NCI-H1092 (cell line): ENCODE measurements at places on chromosomes 3 and 15.

- no peak for DNase-seq
Observed at GRCh38 chr3:39415983-39416382, 9.5 kb downstream of the RPSA start.

DNA sequence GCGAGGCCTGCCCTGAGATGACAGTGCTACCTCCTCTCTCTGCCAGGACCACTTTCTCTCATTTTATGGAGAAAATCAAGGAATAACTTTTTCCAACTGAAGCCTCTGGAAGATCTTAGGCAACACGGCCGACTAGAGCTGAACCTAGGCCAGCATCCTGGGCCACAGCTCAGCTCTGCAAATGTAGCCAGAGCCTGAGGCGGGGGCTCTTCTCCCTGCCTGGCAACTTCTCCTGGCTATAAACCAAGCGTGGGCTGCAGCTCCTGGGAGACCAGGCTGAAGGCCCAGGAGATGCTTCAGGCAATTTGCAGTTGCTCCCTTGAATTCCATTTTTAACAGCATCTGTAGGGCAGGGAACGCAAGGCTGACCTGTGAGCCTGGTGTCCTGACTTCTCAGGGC, 74.9 kb downstream of the CEMIP start:
- no peak for DNase-seq

DNA sequence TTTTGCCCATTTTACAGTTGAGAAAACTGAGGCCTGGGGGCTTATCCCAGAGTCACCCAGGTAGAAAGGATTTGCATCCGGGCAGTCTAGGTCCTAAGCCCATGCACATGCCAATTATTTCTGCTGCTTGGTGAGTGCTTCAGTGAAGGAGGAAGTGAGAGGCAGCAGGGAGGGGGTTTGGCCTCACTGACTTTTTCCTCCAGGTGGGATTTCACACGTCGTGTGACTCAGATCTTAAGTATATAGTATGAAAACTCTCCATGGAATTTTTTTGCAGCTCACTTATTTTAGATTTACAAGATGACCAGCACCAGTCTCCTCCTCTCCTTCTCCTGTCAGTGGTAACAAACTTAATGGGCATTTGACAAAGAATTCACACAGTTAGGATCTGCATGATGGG, 4.6 kb downstream of the ITGA11 start:
- DNase-seq, result no peak

- DNase-seq, result no peak
Observed at GRCh38 chr15:61025781-61026180, 203.3 kb downstream of the RORA start.

- no peak for DNase-seq
Observed at GRCh38 chr3:99418209-99418635, 220.2 kb upstream of the COL8A1 start.

- DNase-seq, result no peak
Observed at GRCh38 chr15:65646486-65646885, 24.7 kb downstream of the SLC24A1 start.

- DNase-seq, result no peak
Observed at GRCh38 chr15:78146425-78147154, 2.6 kb upstream of the IDH3A start.

GRCh38 chr3:154729741-154730140, 299.8 kb upstream of the GPR149 start:
- no peak for DNase-seq

DNA sequence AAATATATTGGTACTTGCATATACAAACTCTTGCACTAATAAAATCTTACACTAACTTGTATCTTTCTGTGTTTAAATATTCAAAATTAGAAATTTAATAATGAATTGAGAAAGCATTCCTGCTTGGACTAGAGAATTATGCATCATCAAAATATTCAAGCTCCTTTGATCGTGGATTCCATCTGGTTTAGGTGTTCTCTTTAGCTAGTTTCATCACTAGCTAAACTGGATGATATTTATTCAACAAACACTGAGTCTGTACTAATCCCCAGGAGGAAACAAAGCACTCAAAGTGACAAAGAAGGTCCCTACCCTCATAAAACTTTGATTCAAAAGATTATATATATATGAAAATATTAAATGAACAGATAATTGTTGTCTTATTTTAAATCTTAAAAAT, 1360.9 kb upstream of the ALCAM start:
- DNase-seq, result no peak

DNA sequence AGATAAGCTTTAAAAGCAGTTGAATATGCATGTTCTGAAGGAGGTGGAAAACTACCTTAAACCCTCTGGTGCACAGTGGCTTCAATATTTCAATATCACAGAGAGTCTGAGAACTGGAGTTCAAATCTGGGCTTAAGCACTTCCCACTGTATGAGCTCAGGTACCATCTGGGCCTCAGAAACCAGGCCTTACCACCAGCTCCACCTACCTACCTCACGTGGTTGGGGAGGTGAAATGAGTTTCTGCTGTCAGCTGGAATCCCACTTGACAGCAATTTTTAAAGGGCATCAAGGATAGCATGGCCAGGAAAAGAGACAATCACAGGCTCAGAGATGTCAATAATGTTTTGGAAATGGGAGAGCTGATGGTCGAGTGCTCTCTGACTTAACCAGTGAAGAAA, 5.0 kb downstream of the CHCHD4 start:
- DNase-seq, result no peak

GRCh38 chr15:77547801-77548588, 84.7 kb downstream of the LINGO1 start:
- no peak for DNase-seq

- no peak for DNase-seq
Observed at GRCh38 chr3:143242101-143242500, 122.5 kb downstream of the CHST2 start.

GRCh38 chr3:50620820-50621219, 3.9 kb downstream of the MAPKAPK3 start:
- no peak for DNase-seq

DNA sequence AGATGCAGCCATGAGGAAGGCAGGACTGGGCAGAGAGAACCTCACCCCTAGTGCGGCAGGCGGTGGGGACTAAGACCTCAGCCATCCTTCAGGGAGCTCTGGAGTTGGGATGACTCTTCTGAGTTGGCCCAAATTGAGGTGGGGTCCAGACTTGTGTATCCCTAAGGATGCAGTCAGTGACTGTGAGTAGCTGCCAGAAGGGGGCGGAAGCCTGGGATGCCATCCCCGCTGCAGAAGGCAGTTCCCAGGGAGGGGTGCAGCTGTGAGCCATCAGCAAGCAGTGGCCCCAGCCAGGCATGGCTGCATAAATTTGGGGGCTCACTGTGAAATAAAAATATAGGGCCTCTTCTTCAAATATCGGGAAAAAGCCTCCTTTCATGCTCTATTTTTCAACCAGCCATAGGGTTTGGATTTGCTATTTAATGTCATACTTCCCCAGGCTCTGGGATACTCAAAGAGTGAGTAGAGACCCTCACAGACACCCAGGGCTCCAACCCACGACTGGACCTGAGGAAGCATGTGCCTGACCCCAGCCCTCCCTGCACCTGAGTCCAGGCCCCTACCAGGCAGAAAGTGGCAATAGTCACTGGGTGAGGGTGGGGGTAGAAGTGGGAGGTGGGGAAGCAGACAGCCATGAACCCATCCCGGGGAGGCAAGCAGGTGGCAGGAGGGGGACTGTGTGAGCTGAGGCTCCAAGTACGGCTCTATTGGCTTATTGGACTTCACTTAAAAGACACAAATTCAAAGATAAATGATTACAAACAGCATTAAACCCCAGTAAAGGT, 30.5 kb downstream of the GRK7 start:
- DNase-seq, result no peak

GRCh38 chr3:32857921-32858320, 40.1 kb downstream of the TRIM71 start:
- no peak for DNase-seq

DNA sequence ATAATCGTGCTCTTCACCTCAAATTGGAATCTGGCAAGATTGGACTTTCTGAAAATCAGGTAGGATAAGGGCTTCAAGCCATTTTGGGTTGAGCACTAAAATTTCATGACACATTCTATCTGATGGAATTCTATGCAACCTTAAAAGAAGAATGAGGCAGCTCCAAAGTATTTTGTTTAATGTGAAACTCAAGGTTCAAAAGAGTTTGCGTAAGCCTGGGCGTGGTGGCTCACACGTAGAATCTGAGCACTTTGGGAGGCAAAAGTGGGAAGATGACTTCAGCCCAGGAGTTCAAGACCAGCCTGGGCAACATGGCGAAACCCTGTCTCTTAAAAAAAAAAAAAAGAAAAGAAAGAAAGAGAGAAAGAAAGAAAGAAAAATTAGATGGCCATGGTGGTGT, 3.6 kb upstream of the PLA1A start:
- no peak for DNase-seq

- no peak for DNase-seq
Observed at GRCh38 chr3:195768831-195769303, 42.9 kb downstream of the MUC4 start.

GRCh38 chr3:196517162-196517800, 2.1 kb upstream of the SMCO1 start:
- DNase-seq, result no peak

DNA sequence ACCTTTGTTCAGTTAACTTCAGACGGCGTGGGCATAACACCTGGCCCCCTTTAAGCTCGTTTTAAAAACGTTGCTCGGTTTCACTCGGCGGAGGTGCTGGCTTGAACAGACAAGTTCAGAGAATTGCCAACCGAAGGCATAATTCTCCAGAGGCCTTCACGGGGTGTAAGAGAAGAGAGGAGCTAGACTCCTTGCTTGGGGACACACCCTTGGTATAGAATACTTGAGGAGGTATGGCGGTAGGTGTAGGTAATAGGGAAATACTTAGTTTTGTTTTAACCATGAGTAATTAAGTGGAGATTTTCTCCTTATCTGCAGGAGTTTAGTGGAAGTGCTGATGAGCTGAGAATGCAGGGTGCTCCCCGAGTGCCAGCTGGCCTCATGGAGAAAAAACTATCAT, 921 bp downstream of the FBXL2 start:
- DNase-seq, result peak; percentile 6

DNA sequence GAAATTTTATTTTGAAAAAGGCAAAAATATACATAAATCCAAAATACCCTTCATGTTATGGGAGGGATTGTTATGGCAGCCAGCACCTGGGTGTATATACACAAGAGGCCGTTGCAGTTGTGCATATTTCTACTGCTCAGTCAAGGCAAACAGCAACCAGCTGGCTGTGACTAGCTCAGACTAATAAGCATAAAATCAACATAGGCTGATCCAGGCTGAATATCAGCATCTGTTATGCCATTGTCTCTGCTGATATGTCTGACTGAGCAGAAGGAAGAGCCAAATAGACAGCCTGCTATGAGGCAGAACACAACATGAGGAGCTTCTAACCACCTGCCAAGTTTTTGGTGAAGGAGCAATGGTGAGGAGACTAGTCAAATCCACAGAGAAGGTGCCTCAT, 457.5 kb upstream of the ALCAM start:
- peak; percentile 86 for DNase-seq

DNA sequence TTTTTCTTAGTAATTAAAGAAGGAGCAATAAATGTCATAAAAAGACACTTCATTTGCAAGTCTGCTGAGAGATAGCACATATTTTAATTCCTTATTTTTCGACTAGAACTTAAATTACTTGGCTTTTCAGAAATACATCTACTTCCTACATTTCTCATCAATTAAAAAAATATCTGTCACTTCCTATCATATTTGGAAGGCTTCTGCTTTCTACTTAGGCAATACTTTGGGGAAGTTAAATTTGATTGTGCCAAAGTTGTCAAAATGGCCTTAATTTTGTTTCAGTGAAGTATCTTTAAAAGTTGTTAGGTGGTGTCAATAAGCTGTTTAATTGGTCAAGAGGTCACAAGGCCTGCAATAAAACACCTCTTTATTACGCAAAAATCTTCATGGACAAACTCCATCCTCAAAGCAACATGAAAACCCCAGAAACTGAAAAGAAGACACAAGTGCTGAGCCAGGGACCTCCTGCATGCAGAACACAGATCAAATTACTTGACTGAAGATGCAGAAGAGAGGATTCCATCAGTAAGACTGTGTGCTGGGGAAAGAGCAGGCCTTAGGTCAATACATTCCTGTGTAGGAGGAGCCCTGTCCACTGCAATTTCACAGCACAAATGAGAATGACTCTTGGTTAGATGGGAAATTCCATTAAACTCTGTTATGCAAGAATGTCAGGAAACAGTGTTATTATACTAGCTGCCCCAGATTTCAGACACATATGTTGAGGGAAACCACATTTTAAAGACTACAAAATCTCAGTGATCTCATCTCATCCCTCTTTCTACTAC, 48.0 kb upstream of the FSTL1 start:
- no peak for DNase-seq

DNA sequence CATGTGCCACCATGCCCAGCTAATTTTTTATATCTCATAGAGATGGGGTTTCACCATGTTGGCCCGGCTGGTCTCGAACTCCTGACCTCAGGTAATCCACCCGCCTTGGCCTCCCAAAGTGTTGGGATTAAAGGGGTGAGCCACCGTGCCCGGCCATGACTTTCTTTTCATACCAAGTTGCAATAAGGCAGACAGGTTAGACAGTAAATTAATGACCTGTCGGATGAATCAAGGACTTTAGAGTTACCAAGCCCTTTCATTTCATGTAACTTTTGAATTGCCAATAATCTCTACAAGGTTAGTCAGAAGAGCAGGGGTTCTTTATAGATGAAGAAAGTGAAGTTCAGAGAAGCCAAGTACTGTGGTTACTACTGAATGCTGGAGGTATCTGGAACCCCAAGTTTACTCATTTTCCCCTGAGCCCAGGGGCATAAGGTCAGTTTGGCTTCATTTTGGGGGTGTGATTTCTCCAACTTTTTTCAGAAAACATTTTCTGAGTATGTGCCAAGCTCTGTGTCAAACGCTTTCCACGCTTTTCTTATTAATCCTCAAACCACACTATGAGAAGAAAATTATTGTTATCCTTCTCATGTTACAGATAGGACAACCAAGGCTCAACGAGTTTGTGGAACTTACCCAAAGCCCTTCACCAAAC, 11.9 kb downstream of the PRICKLE2 start:
- DNase-seq, result no peak

DNA sequence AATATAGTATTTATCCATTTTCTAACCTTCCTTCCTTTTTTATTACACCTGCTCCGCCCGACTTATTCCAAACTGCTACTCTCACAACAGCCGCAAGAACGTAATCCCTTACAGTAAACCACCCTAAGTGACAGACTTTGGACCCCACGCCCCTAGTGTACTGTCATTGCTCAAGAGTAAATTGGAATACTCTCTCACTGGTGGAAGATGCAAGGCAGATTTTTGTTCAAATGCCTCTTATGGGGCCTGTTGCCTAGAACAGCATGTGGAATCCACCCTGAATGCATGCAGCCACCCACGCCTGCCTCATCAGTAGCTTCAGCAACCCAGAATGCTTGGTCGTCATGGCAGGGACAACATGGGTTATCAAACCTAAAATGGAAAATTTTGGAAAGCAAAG, 226.2 kb upstream of the ST8SIA2 start:
- DNase-seq, result no peak

- DNase-seq, result no peak
Observed at GRCh38 chr3:188294823-188295487, 141.0 kb downstream of the LPP start.

DNA sequence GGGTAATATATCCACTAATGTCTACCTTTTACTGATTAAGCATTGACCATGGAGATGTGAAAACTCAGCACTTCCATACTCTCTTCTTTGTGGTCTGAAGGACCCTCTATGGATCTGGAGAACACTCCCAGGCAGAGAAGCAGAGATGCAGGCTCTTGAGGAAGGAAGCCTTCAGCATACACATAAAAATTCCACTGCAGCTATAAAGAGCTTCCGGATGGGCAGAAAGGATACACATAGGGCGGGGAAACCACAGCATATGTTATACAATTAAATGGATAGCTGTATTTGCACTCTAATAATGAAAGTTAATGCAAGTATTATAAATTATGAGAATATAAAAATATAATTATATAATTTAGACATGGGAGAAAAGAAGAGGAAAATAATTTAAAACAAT, 1258.2 kb upstream of the ALCAM start:
- no peak for DNase-seq
